ENCODE measurements at places on chromosomes 1 and 21.

DNA sequence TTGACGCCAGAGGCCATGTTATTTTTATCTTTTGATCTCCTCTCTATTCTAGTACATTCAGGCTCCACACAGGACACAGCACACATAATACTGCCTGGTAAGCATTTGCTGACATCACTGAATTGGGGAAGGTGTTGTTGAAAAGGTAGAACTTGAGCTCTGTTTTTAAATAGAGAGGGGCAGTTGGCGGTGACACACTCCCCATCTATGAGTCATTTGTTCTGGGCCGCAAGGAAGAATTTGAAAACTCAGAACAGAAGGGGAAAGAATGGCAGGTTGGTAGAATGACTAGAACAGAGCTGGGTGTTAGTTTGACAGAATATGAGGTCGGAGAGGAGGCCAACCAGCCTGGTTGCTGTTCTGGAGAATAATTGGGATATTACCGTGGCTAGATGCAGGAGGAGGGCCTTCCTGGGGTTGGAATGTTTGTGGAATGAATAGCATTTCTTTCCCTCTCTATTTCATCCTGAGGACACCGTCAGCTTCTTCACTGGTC lies 52.1 kb upstream of the ERRFI1 start:
- peak; percentile 45 for DNase-seq

- no peak for DNase-seq
These were observed 46.0 kb downstream of the UBIAD1 start for GRCh38 chr1:11318982-11319381.

DNA sequence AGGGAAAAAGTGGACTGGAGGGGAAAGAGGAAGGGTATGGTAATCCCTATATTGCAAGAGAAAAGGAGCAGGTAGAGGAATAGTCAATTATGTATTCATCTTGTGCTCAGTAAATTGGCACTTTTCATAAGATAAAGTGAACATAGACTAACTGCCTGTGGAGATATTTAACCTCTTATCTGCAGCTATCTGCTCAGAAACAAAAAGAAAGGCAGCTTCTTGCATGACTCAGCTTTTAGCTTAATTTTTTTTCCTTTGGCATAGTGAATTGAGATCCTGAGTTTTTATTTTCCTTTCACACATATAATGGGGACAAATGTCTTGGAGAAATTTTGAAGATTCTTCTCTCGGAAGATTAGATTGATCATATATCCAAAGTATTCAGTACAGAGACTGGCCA lies 127.6 kb upstream of the F3 start:
- no peak for DNase-seq

DNA sequence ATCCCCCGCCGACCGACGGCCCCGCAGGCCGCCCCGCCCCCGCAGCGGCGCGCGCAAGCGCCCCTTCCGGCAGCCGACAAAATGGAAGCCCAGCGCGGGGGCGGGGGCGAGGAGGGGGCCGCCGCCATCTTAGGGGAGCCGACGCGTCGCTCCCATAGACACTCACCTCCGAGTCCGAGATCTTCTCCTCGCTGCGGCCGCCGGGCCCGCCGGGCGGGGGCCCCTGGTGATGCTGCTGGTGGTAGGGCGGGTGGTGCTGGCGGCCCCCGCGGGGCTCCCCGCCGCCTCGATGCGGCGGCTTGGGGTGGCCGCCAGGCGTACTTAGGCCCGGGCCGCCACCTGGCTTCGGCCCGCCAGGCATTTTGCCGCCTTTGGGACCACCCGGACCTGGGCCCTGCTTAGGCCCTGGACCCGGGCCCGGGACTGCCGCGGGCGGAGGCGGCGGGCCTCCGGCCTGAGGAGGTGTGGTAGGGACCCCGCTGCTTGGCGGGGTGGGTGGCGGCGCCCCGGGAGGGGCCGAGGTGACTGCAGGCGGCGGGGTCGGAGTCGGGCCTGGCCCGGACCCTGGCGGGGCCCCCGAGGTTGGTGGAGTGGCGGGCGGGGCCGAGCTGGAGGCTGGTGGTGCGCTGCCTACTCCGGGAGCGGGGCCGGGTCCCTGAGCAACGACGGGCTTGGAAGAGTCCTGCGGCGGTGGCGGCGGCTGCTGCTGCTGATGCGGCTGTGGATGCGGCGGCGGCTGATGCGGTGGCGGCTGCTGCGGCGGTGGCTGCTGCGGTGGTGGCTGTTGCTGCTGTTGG lies 691 bp downstream of the SFPQ start:
- peak; percentile 76 for DNase-seq

- no peak for DNase-seq
These were observed 12.0 kb upstream of the VAMP4 start for GRCh38 chr1:171753685-171754352.

DNA sequence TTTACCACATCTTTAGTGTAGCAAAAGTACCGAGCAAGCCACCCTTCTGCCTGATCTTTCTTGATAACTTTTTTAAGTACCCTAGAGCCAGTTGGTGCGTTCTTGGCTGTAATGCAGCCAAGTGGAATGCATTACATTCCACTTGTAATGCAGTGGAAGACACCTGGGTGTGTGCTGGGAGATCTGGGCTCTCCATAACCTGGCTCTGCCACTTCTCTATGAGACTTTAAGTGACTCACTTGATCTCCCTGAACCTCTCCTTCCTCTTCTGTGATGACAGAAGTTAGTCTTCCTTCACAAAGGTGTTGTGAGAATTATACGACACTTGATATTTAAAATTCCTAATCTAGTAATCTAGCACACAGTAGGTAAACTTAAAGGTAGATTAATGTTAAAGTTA lies 35.3 kb upstream of the NFIA start:
- DNase-seq: no peak

DNA sequence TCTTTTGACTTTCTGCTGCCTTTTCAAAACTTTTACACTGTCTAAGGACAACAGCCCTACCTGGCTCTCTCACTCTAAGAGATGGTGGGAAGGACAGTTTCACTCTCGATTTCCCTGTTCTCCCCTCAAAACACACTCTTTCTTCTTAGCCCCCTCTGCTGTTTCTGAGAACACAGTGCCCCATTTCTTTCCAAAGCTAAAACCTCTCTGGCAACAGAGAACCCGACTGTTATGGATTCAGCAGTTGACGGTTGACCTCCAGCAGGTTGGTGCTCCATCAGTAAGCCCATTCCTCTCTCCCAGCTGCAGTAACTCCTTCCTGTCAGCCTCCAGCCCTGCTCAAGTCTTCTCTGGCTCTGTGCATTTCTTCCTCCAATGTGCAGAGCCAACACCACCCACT lies 88.2 kb upstream of the ABCD3 start:
- DNase-seq: no peak

DNA sequence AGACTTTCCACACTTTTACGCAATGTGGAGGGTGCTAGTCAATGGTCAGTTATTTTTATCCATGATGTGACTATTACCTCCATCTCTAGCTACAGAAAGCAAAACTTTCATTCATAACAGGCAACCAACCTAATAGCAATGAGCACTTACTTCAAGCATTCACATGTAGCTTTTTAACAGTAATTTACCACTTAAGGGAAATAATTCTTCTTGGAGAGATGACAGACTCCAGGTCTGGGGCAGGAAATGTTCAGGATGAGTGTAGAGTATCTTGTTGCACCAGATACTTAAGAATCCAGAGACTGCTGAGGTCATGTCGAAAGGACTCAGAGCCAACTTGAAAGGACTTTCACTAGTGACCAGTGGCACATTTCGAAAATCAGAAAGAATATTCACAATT lies 347.6 kb downstream of the CHRM3 start:
- no peak for DNase-seq

GRCh38 chr1:3139451-3139852 lies 70.4 kb downstream of the PRDM16 start:
- no peak for DNase-seq

DNA sequence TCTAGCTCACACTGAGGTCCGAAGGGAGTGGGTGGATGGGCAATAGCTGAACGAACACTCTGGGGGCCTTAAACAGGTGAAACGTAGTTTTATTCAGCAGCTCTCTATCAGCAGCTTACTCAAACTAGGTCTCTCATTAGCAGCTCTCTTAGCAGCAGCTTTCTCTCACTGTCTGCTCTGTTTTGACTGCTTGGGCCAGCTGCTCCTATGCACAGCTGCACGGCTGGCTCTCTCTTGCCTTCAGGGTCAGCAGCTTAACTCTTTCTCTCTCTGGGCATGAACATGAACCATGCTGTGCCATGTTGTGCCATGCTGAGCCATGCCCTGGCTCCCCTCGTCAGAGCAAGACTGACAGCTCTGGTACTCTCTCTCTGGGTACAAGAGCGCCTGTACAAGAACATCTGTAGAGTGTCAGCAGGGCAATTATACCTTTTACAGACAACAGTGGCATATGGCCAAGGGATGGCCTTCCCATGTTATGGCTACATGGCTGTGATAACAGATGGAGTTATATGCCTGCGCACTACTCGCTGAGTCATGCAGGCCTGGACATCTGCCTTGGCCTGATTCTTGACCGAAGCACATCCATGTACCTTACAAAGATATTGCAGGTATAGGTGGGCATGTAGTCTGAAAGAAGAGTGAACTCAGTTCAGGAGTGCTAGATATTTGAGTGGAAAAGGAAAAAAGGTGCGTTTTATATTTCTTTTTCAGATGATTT lies 152.4 kb downstream of the LEPR start:
- DNase-seq: no peak

- DNase-seq: no peak
These were observed 20.5 kb upstream of the LPAR3 start for GRCh38 chr1:84913555-84913892.

DNA sequence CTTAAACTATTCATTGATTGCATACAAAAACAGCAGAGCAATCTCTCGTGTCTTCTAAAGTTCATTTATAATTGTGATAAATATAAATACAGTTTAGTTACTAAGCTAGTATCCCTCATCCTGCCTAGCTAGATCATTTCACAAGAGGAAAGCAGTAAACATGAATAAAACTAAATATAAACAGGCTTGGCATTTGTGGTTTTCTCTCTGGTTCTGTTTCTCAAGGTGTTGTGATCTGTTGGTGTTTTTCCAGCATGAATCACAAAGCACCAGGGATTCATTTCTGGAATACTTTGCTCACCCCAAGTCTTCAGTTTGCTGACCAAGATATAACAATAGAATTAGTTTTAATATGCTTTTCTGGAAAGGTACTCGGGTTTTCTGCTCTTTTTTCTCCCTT lies 32.7 kb upstream of the GLIS1 start:
- DNase-seq: no peak

DNA sequence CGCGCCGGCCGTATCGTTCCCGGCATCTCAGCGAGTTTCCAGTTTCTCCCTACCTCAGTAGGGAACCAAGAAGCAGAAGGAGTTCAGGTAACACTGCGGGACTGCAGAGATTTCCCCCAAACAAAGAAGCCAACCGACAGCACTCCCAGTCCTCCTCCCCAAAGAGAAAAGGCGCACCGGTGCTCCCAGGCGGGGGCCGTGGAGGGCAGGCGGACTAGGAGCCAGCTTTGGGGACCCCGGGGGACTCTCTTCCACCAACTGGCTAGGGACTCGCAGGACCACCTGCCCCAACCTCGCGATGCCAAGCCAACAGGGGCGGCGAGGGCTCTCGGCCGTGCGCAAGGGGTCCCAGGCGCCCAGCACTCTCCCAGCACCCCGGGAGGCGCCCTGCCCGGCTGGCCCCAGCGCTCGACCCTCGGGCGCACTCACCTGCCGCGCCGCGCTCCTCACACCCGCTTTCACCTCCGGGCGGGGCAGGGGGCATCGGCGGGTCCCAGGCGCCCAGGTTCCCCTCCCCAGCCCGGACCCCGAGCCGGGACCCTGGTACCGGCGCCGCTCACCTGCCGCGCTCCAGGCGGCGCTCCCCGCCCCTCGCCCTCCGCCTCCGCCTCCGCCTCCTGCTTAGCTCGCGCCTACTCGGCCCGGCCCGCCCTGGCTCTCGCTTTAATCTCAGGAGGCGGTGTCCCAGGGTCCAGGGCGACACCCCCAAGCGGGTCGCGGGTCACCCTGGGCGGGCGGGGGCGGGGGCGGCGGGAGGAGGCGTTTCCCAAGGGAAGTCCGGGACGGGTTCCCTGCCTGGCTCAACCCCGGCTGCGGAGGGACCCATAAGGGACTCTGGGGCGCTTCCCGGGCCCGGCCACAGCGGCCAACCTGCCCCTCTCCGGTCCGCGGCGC lies at the start of gene TMPRSS2:
Gene TMPRSS2 (minus strand): TSS at position 638 of the 894 bp plus-strand sequence. CDS start 10,025 bp downstream, outside the sequence.
- DNase-seq: no peak

GRCh38 chr1:18265641-18266040 lies 158.0 kb downstream of the IGSF21 start:
- no peak for DNase-seq

- DNase-seq: no peak
These were observed 357.3 kb downstream of the PTBP2 start for GRCh38 chr1:97078872-97079271.

DNA sequence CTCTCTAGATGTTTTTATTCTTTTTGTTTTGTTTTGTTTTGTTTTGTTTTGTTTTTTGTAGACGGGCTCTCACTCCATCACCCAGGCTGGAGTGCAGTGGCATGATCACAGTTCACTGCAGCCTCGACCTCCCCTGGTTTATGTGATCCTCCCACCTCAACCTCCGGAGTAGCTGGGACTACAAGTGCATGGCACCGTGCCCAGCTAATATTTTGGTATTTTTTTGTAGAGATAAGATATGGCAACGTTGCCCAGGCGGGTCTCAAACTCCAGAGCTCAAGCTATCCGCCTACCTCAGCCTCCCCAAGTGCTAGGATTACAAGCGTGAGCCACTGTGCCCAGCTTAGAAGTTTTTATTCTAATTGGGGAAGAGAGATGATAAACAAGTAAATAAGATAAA lies 13.3 kb upstream of the TP53BP2 start:
- no peak for DNase-seq

GRCh38 chr1:52059321-52059720 lies 3.2 kb downstream of the BTF3L4 start:
- no peak for DNase-seq

DNA sequence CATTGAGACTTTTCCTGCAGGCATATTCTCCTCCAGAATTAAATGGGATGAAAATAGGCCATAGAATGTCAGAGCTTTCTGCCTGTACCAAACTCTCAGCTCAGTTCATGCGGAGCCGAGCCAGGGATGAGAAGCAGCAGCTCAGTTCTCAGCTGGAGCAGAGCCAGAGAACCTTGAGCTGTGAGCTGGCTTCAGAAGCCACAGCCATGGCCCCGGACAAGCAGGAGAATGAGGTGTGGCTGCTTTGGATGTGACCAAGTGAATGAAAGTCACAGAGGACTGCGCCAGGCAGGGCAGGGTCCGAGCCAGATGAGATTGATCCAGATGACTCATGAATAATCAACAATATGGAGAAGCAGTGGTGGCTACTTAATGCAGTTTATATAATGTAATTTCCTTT lies 633.8 kb downstream of the NCAM2 start:
- DNase-seq: no peak

DNA sequence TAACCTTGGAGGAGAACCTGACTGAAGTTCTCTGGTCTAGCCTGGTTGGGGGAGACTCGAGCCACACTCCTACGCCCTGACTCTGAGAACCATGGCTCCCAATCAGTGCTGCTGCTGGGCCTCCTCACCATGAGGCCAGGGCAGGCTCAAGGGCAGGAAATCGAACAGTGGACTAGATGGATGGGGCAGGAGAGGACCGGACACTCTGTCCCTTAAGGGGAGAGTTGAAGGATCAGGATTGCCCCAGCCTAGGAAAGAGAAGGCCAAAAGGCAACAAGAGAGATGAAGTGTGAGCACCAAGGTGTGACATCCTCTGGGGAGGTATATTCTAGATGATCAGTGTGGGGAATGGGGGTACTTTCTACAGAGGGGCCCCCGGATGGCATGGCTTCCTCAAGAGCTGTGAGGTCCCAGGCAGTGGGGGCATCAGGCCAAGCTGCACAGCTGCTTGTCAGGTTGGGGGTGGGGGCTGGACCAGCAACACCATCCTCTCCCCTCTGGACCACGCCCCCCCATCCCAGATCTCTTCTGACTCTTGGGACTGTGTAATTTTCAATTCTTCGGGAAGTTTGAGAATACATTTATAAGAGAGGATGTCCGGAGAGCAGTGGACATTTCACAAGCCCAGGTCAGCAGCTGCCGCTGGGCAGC lies 34.0 kb downstream of the MX1 start:
- DNase-seq: no peak

GRCh38 chr1:91404151-91405012 lies at the start of gene HFM1:
Gene HFM1, minus strand, starts transcription at chr1:91404837. Its CDS starts 3,755 bp downstream, at chr1:91401082.
- peak; percentile 74 for DNase-seq

Measured in DMS153 (cell line).